SW 1271 (cell line): ENCODE measurements at places on chromosomes 12 and 14.

GRCh38 chr14:36784541-36784940 is 122.9 kb downstream of the PAX9 start:
- DNase-seq, result no peak

GRCh38 chr12:3292677-3293412 is 198.2 kb upstream of the PRMT8 start:
- DNase-seq, result no peak

DNA sequence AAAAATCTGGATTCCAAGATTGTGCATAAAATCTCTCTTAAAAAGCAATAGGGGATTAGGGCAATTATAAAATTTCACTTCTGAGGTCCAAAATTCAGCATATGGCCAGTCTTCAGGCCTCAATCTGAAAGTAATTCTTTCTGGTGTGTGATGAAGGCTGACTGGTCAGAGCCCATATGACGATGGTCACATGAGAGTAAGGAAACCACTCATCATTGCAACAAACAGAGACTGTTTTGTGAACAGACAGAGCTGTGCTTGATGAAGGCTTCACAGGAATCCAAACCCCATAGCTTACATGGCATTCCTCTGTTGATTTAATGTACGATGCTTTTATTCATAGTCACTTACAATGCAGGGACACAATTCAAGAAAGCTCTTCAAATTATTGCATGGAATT is 238.1 kb downstream of the APAF1 start:
- no peak for DNase-seq

GRCh38 chr12:91804533-91804932 is 341.1 kb downstream of the BTG1 start:
- DNase-seq, result no peak

- DNase-seq, result no peak
These were observed 187.2 kb upstream of the NEDD1 start for GRCh38 chr12:96719660-96720362.

DNA sequence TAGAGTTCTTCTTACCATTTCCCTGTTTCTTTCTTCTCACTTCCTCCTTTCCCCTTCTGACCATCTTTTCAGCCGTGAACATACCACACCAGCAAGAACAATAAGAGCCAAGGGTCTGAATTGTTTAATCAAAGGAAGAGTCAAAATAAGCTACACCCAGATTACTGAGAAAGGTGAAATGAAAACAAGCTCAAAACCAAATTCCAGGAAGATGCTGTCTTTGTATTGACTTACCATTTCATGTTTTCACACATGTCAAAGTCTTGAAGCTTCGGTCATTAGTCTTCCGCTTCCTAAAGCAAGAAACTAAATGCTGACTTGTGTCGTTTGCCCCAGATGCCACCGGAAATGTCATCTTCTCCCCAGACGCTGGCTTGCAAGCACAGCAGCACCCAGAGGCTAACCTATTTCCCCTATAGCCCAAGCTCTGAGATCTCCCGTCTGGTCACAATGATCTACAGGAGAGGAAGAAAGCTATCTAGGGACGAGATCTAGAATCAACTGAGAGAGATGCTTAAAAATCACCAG is 136.5 kb upstream of the AMIGO2 start:
- DNase-seq, result no peak

GRCh38 chr14:91280129-91280528 is 35.6 kb upstream of the GPR68 start:
- no peak for DNase-seq

- no peak for DNase-seq
These were observed 564 bp downstream of the ATXN3 start for GRCh38 chr14:92105893-92106142.

DNA sequence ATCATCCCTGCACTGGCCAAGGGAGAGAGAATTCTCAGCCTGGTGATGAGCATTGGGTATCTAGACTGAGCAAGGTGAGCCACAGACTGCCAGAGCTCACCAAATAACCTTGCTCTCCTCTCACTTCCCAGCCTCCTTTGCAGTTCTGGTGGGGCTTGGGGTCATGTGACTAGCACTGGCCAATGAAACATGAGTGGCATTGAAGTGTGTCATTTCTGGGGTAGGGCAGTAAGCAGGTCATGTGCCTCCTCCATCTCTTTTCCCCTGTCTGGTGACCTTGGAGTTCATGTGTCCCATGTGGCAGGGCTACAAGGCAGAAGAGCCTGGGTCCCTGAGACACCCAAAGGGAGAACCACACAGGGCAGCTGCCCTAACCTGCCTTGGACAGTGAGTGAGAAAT is 3.6 kb upstream of the KRT72 start:
- DNase-seq, result no peak

- DNase-seq, result no peak
These were observed 51.9 kb downstream of the BICD1 start for GRCh38 chr12:32158525-32158924.

GRCh38 chr14:51225751-51226150 is 14.3 kb upstream of the TMX1 start:
- no peak for DNase-seq

DNA sequence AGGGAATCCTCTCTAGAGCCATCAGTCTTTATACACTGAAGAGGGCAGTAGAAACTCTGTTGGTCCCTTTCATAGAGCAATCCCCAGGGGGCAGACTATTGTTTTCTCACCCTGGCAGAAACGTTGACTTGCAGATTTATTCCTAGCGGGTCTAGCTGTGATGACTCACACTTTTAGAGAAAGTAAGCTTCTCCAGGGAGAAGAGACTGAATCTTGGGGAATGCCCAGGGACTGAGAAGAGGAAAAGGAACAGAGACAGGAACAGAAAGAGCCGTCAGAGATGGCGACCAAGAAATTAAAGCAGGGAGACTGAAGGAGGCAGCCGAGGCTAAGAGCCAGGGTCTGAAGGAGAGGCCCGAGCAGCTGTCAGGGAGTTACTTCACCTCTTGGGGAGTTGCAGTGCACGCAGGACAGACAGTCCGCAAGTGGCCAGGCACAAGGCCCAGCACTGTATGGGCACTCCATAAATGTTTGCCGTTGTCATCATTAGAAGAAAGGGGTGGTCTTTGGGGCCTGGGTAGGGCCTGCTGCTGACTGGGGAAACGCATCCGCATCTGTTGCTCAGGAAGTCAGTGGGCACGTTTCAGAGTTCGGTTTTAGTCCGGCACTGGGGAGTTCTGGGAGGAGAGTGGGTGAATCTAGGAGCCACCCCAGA is 13.0 kb downstream of the PLEKHG6 start:
- DNase-seq, result peak; percentile 90

GRCh38 chr12:3595721-3596120 is 104.7 kb downstream of the PRMT8 start:
- no peak for DNase-seq

- DNase-seq, result no peak
These were observed 39.6 kb downstream of the CCDC85C start for GRCh38 chr14:99564256-99564925.

DNA sequence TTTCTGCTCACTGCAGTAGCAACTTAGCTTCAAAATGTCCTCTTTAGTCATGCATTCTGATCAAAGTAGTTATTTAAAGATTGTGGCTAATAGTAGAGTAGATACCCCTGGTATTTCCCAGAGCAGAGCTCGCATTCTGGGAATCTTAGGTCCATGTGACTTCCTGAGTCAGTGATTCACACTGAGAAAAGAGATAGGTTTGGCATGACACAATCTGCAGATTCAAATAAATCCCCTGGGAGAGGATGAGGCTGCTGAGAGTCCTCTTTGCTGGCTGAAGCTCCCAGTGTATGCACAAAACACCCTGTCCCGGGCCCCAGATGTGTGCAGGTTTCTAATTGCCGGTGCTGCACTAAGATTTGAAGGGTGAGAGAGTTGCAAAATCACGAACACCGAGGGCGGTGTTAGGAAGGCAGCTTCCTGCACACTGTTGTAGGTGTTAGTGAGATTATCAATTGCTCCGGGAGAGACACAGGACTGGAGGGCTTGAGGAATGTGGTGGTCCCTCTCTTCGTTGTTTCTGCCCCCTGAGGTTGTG is 233.2 kb downstream of the NRXN3 start:
- no peak for DNase-seq

- no peak for DNase-seq
These were observed 205.6 kb downstream of the CRADD start for GRCh38 chr12:93882763-93883162.

DNA sequence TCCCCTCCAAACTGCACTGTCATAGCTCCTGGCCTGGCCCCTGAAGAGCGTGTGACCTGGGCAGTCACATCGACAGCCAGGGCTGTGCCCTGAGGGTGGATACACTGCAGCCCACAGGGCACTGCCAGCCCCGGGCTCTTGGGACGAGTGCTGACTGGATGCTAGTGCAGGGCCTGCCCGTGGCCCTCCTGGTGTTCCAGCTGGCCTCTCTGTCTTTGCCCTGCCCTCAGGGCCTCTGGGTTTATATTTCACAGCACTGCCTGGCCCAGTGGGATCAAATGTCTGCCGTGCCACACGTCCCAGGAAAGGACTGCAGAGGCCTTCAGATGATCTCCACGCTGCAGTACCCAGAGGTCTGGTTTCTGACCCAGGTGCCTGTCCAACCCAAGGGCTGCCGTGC is 10.1 kb upstream of the CCDC197 start:
- DNase-seq, result no peak

DNA sequence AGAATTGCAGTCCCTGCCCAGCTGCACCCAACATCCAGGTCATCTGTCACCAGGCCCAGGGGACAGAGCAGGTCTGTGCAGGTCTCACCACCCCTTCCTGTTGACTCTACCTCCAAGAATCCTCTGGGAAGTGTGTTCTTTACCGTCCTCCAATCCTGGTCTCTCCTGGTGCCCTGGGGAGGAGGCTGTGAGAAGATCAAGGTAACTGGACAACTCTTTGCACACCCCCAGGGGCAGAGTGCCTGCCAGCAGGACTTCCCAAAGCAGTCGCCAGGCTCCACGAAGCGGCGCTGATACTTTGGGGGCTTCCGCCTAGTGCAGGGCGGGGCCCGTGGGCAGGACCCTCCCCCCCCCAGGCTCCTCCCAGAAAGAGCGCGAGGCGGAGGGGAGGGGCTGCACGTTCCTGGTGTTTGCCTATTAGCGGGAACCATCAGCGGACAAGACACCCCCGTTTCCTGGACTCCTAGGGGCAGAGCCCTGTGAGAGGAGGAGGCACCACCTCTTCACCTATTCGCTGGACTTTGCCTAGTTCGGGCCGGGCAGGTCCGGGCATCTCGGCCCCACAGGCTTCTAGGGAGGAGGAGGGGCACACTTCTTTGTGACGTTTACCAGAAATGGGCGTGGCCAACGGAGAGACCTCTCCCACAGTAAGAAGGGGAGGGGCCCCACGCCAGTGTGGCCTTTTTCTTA is 918.0 kb downstream of the AACS start:
- peak; percentile 4 for DNase-seq

GRCh38 chr12:106192659-106193393 is 54.1 kb upstream of the NUAK1 start:
- no peak for DNase-seq

GRCh38 chr12:95942101-95942523 is 302 bp downstream of the CCDC38 start:
- DNase-seq, result peak; percentile 51

DNA sequence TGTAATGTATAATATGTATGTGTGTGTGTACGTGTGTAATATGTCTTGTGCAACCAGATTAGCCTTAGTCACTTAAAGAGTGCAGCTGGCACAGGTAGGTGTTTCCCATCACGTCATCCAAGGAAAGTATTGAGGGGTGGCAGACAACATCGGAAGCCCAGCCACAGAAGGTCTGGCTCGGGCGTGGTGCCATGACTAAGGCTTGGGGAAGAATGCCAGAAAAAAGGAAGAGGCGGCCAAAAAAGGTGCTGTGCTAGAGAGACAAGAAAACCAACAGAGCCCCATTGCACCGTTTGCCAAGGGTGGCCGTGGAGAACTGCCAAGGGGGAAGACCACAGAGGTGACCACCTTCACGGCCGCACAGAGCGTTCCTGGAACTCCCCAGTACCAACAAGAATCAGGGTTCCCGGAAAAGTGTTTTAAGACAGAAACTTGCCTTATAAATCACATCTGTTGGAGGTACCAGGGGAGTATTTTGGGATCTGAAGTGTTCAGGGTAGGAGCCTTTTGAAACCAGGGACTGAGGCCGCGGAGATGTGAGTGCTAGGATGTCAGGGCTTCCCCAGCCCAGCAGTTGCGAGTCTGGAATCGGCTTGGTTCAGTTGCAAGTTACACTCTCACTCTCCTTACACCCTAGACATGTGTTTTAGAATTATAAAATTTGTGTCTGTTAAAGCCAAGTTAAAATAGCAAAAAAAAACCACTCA is 131.2 kb upstream of the DYRK2 start:
- DNase-seq, result no peak

DNA sequence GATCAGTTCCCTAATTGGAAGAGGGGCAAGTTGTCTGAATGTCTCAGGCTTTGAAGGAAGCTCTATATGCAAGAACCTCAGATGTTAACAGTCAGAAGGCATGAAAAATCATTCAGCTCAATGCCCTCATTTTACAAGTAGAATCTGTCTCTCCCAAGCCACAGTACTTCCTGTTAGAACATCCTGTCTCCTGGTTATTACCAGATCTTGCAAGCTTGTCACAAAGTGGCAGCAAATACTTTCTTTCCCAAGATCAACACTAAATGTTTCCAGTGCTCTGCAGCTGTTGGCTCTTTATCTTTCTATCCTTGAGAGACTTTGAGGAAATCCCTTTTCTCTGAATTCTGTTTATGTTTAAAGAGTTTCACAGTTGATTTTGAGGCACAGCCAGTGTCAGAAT is 235.5 kb downstream of the AKAP6 start:
- no peak for DNase-seq

DNA sequence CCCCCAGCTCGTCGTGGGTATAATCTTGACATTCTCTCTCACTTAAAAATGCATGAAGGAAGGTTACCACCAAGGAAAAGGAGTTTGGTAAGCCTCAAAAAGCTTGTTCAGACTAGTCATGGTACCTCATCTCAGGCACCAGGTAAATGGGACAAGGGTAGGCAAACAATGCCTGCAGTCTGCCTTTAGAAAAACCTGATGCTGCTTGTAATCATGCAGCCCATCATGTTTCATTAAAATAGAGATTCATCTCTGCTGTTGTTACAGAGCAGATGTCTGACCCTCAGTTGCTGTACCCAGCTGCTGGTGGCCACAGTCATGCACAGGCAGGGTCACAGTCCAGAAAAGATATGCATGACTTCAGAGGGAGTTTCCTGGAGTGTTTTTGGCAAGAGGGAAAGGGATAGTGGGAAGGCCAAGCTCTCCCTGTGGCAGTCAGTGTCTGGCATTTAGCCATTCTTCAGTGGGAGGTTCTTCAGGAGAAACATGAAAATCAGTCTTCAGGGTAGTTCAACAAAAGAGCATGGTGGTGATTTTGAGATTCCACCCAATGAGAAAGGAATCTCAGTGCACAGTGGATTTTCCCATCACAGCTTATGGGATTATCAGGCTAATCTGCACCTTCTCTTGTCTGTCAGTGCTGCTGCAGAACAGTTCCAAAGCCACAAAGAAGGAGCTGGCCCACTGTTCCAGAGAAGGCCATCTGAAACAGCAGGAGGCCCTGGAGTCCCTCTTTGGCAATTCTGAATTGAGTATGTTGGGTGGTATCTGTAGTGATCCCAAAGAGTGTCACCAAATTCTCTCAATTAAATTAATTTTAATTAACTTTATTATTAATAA is 202.7 kb upstream of the FRMD6 start:
- DNase-seq, result no peak

- DNase-seq, result peak; percentile 96
These were observed at the start of gene BRF1 for GRCh38 chr14:105300542-105301102. TSS of gene BRF1 (minus strand) at chr14:105301001. CDS start at chr14:105300629, 372 bp downstream.

GRCh38 chr12:131082290-131083194 is 128.8 kb downstream of the ADGRD1 start:
- no peak for DNase-seq

- DNase-seq, result no peak
These were observed 93.5 kb downstream of the NUAK1 start for GRCh38 chr12:106045251-106045674.
